Cerebellum (tissue), 4 donors: ENCODE measurements at places on chromosomes 2 and 18. TPM values are rescaled to one million over a fixed set of nuclear protein-coding genes. Genes with fewer than 3 reads are reported as not detected.

The PARD3B gene
- 30.6 TPM for total RNA-seq

The CNTNAP5 gene
- 49.7 TPM for total RNA-seq

The FOSL2 gene
- 5.8 TPM for total RNA-seq

The SKOR2 gene
- total RNA-seq = 19.9 TPM

The OR6B2 gene
- not detected for total RNA-seq

The CENPA gene
- total RNA-seq = 4.6 TPM

The SOCS6 gene
- 34.0 TPM for total RNA-seq

The ATP5F1A gene
- total RNA-seq = 441 TPM

The NR4A2 gene
- 0.45 TPM for total RNA-seq

The LRP2 gene
- total RNA-seq = 22.0 TPM

The LYPD1 gene
- 81.1 TPM for total RNA-seq

The SIX3 gene
- total RNA-seq = not detected

The CHRNA1 gene
- total RNA-seq = not detected

The ACTR2 gene
- 84.7 TPM for total RNA-seq

The TFPI gene
- total RNA-seq = 40.3 TPM

The SERPINB7 gene
- total RNA-seq = not detected

The ZSWIM2 gene
- total RNA-seq = 0.18 TPM

The EVA1A gene
- 0.36 TPM for total RNA-seq

The NEU2 gene
- total RNA-seq = not detected

The GNAL gene
- total RNA-seq = 40.9 TPM

The MAP3K19 gene
- 3.1 TPM for total RNA-seq

The RPRM gene
- 7.0 TPM for total RNA-seq

The ARHGAP25 gene
- 0.82 TPM for total RNA-seq

The CTAGE1 gene
- not detected for total RNA-seq

The IL1A gene
- total RNA-seq = 0.09 TPM

The LRRC30 gene
- not detected for total RNA-seq

The TEX44 gene
- total RNA-seq = not detected

The THSD7B gene
- total RNA-seq = 47.1 TPM

The TCF23 gene
- not detected for total RNA-seq

The MREG gene
- total RNA-seq = 8.8 TPM

The EVX2 gene
- 0.73 TPM for total RNA-seq

The ZNF396 gene
- total RNA-seq = 3.8 TPM

The NXPH2 gene
- total RNA-seq = 12.7 TPM

The TCF4 gene
- total RNA-seq = 549 TPM

The DLX2 gene
- total RNA-seq = not detected

The SERPINE2 gene
- 42.3 TPM for total RNA-seq

The GAL3ST2 gene
- total RNA-seq = 0.45 TPM

The SOX11 gene
- total RNA-seq = 146 TPM

The CUL3 gene
- 104 TPM for total RNA-seq

The RTP5 gene
- total RNA-seq = 1.3 TPM

The TM4SF20 gene
- not detected for total RNA-seq

The RGPD3 gene
- total RNA-seq = 0.82 TPM

The FEV gene
- not detected for total RNA-seq

The PLEK gene
- 2.7 TPM for total RNA-seq

The CD8B2 gene
- total RNA-seq = not detected

The L3MBTL4 gene
- total RNA-seq = 2.9 TPM

The POTEI gene
- total RNA-seq = 0.27 TPM

The ABCG5 gene
- total RNA-seq = not detected

The TGFA gene
- total RNA-seq = 11.2 TPM

The STAT1 gene
- 24.7 TPM for total RNA-seq
